ENCODE measurements at places on chromosomes 7 and 10.

GRCh38 chr10:14200698-14201544 is 129.8 kb downstream of the FRMD4A start:
- DNase-seq = no peak

- DNase-seq = no peak
Measured at GRCh38 chr10:71217266-71218045, 5.1 kb downstream of the UNC5B start.

GRCh38 chr7:32936689-32937088 is 20.6 kb upstream of the FKBP9 start:
- DNase-seq = no peak

GRCh38 chr10:1159131-1160061 is 103.2 kb downstream of the WDR37 start:
- no peak for DNase-seq

DNA sequence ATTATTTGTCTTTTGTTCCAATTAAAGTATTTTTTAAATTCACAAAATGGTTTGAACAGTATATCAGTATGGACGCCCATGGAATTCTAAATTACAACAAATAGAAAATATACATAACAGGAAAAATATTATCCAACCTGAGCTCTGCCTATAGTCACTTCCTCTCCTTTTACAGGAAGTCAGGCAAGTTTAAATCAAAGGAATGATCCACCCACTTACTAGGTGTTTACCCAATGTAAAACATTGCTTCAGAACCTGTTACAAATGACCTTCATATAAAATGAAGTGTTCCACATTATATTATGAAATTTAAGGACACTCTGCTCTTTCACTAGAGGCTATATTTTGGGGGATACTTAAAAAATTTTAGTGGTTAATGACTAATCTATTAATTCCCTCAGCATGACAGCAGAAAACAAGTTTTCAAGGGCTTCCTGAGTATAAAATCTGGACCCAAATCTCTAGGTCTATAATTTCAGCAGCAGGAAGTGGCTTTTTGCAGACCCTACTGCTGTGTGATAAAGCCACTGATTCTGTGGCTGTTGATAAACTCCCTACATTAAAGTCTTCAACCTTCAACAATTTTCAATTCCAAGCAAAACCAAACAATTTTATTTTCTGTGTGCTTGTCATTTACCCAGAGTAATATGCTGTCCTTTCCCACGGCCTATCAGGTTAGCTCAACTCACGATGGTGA is 722.6 kb downstream of the GATA3 start:
- DNase-seq = no peak

- DNase-seq = no peak
Measured at GRCh38 chr7:80235334-80235733, 100.7 kb downstream of the GNAI1 start.

- DNase-seq = no peak
Measured at GRCh38 chr10:48526011-48526821, 78.7 kb downstream of the ARHGAP22 start.

DNA sequence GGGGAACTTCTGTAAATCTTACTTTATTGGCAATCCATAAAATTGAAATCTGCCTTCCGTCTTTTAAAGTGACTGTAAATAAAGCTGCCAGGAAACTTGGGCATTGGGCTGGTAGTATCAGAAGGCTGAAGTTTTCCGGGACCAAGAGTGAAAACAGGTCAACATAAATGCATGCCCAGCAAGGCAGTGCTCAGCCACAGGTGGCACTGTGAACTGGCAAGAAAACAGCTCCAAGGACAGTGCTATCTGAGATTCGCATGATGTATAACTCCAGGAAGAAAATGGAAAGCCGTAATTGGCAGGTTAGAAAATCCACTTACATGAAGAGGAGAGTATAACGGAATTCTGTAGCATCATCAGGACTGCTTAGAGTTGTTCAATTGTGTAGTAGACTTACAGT is 1.9 kb upstream of the INSYN2A start:
- DNase-seq = no peak

- no peak for DNase-seq
Measured at GRCh38 chr10:99874341-99875085, 92.1 kb downstream of the ABCC2 start.

DNA sequence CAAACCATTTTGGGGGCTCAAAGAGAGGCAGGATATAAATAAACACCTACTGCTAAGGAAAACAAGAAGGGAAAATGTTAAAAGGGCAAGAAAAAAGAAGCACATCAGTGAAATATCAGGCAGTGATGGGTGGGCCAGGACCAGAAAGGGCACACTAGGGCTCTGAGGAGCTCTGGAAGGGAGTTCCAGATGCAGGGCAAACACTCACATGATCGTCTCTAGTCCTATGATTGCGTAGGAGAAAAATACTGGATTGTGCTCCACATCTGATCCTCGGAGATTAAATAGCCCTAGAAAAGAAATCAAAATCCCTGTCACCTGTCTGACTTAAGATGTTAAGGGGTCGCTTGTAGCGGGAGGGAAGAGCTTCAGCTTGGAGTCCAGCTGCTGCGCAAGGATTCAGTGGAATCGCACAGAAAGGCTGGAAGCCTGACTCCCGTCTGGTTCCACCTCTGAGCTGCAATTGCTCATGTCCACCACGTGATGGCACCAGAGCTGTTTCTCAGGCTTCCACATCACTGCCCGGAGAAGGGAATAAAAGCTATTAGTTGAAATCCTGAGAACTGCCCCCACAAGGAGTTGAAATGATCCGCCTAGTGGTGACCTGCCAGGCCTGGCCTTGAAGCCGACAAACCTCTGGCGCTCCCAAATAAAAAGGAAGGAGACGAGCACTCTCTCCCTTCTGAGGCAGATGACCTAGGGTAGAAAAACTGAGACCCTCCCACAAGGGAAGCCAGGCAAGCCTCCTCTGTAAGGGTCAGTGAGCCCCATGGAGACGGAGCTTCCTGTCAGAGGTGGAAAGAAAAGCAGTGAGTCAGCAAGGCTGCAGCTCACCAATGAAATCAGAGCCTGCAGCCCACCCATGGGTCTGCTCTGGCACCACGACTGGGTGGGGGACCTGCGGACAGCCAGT is 39.2 kb downstream of the XPNPEP1 start:
- DNase-seq = peak; percentile 58

GRCh38 chr10:15075421-15075820 is 13.2 kb downstream of the ACBD7 start:
- DNase-seq = no peak

- DNase-seq = no peak
Measured at GRCh38 chr10:95925033-95925432, 17.3 kb downstream of the CC2D2B start.

DNA sequence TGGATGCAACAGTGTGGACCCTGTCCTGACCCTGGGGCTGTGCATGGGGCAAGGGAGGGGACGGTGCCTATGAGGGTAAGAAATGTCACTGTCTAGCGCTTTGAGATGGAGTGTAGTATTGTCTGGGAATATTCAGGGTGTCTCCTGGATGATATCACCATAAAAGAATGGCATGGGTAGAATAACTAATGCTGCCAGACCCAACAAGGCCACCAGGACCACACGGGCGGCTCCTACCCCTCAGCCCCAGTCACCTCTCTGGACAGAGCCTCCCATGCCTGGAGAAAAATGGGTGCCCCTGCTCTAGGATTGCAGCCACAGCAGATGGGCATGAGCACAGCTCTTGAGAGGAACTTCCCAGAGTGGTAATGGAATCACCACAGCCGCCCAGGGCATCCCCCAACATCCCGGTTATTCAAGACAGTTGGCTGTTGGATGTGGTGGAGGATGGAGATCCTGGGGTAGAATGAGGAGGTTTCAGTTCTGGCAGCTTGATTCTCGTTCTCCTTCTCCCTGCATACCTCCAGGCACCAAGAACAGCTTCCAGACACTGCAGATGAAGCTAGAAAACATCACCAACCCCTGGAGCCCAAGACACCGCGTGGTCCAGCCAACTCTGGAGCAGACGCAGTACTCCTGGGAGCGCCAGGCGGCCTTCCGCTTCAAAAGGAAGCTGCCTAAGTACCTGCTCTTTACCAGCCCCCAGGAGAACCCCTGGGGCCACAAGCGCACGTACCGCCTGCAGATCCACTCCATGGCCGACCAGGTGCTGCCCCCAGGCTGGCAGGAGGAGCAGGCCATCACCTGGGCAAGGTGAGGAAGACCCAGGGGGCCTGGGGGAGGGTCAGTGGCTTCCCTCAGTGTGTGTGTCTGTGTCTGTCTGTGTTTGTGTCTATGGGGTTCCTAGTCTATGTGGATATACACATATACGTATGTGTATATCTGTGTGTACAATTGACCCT is 6.2 kb downstream of the AOC1 start:
- no peak for DNase-seq

- DNase-seq = no peak
Measured at GRCh38 chr10:35316218-35316967, 19.9 kb upstream of the CCNY start.

GRCh38 chr7:36396150-36396549 is 6.5 kb downstream of the ANLN start:
- no peak for DNase-seq

GRCh38 chr7:28815369-28815927 is 142.7 kb downstream of the TRIL start:
- DNase-seq = no peak

DNA sequence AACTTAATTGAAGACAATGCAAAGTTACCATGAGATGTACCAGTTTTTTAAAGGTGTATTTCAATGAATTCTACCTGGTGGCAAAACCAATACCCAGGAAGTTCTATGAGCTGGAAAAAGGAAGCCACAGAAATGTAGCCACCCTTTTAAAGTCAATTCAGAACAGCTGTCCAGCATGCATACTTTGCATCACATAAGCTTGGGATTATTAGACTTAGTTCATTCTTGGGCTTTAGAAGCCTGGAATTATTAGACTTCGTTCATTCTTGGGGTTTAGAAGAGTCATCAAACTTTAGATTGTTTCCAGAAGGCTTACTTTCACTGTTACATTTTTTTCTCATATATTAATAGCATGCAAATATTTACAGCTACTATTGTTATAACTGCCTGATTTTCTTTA is 20.9 kb downstream of the SLC25A13 start:
- no peak for DNase-seq

- no peak for DNase-seq
Measured at GRCh38 chr10:71729161-71729636, 9.6 kb upstream of the C10orf105 start.

GRCh38 chr10:113411456-113411855 is 141.4 kb upstream of the HABP2 start:
- no peak for DNase-seq

DNA sequence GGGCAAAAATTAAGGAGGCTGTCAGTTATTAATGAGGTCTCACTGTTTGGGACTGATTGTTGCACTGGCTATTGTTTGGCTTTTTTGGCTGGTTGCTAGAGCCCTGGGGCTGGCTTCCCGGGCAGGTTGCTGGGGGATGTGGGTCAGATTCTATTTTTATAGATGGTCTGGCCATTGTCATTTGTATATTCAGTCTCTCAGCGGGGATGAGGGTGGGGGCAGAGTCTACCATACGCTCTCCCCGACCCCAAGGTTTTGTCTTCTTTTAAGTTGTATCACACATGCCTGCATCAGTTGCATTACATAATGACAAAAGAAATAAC is 84.3 kb upstream of the GRB10 start:
- no peak for DNase-seq

DNA sequence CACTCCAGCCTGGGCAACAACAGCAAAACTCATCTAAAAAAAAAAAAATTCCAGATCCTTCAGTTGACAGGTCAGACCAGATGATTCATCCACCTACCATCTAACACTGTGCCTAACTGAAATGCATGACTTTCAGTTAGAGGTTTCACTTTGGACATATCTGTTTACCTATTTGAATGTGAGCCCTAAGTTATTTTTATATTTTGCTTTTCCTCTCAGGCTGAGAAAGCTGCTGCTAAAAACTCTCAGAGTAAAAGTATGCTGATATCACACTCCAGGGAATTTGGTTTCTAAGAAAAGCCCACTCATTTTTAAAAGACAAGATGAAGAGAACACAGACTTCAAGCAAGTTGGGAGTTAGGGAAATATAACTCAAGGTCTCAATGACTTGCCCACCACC is 126.0 kb downstream of the SGMS1 start:
- DNase-seq = no peak

GRCh38 chr7:22860337-22860736 is 37.7 kb upstream of the TOMM7 start:
- no peak for DNase-seq

GRCh38 chr10:94046098-94046497 is 52.4 kb downstream of the PLCE1 start:
- no peak for DNase-seq

GRCh38 chr10:46227571-46227935 is 59.2 kb upstream of the ANTXRL start:
- DNase-seq = no peak

- DNase-seq = no peak
Measured at GRCh38 chr10:129339841-129340240, 127.2 kb upstream of the MGMT start.

GRCh38 chr7:141348728-141349127 is 202.5 kb upstream of the AGK start:
- DNase-seq = no peak

DNA sequence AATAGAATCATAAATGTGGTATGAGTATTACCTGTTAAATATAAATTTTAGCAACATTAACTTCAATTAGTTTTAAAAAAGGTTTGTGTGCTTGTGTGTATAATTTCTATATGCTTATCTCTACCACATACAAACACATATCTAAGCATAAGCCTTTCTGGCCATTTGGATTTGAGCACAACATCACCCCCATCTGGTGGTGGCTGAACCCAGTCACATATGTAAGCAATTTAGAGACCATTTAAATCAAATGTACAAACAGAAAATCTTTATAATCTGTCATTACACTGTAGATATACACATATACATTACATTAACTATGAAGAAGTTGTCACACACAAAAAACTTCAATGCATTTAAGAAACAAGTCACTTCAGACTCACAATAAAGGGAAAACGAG is 31.7 kb downstream of the GPR22 start:
- no peak for DNase-seq

GRCh38 chr10:14507176-14507575 is 176.5 kb upstream of the FRMD4A start:
- no peak for DNase-seq

GRCh38 chr7:29607259-29607658 is 43.6 kb downstream of the PRR15 start:
- no peak for DNase-seq

DNA sequence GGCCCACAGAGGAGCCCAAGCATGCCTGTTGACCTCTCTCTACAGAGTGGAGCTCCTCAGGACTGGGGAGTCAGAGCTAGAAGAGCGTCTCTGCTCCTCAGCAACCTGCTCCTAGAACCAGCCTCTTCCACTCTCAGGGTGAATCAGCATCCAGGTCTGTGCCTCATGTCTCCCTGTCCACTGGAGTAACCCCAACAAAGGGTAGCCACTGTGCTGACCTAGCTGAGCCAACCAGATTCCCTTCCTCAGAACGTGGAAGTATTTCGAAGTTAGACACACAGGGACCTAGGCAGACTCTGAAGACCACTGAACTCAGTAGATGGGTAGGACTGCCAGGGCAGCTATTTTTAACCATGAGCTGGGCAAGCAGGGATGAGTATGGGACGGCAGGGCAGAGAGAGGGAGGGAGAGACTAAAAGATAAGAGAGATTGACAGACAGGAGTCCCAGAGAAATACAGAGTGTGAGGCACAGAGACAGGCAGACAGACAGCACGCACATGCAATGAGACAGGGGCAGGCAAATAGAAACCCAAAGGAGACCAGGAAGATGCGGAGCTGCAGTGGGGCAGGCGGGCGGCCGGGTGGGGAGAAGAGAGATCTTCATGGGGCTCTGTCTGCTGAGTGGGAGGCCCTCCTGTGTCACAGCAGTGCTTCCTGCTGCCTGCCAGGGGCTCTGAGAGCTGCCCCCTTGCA is 56.7 kb downstream of the OSBPL3 start:
- DNase-seq = no peak

Measured in activated CD4-positive, alpha-beta T cell treated with anti-CD3 and anti-CD28 coated beads, Interleukin-2, amount 50 U/mL, for 24 hours (primary cell).